ENCODE measurements at places on chromosomes 7 and 10. TPM values are rescaled to one million over a fixed set of nuclear protein-coding genes. Genes with fewer than 3 reads are reported as not detected.

The CUBN gene
- total RNA-seq: 4.7 TPM

The AKR1D1 gene
- not detected for total RNA-seq

The ANKRD26 gene
- total RNA-seq: 9.6 TPM

The MYOF gene
- 1.0 TPM for total RNA-seq

The LRRC61 gene
- 10.7 TPM for total RNA-seq

The PRF1 gene
- 32.4 TPM for total RNA-seq

The PNLIPRP2 gene
- total RNA-seq: not detected

The ODAD2 gene
- not detected for total RNA-seq
